T follicular helper cell (primary cell): ENCODE measurements at places on chromosomes 2 and 18.

GRCh38 chr2:97706708-97707345, 6.5 kb upstream of the ZAP70 start:
- no peak for DNase-seq

DNA sequence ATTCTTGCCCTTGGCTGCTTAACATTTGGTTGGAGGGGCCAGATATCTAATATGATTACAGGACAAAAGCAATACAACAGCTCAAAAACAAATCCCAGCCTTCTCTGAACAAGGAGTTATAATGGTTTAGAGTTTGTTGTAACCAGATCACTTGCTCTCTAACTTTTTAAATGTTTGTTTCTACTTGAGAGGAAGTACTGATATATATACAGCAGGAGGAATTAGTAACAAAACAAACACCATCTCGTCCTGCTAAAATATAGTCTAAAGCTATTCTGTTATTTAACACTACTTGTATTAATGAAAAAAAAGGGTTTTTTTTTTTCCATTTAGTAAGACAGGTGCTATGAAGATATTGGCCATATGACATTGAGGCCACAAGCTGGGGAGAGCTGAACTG, 60.9 kb upstream of the TMEM17 start:
- DNase-seq = no peak

GRCh38 chr2:213021971-213022899, 129.2 kb downstream of the IKZF2 start:
- no peak for DNase-seq

DNA sequence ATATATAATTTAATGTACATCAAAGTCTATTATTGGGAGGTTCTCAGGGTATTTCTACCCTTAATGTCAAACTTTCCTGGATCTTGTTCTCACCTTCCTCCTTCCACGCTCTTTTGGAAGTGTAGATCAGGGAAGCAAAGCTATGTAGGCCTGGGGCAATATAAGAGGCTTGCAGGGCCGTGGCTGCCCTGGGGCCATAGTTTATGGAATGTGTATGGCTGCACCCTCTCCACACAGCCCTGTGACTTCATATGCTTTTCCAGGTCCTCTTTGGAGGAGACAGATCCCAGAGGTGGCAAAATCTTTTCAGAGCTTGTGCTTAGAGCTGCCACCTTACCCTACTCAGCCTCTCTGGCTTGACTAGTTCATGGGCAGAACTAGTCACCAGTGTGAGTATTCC, 82.9 kb downstream of the PLB1 start:
- no peak for DNase-seq

- DNase-seq = no peak
These were observed at the start of gene SPHKAP for GRCh38 chr2:228181098-228182019. TSS of gene SPHKAP (minus strand) at chr2:228181687. CDS start at chr2:228181598, 89 bp downstream.

DNA sequence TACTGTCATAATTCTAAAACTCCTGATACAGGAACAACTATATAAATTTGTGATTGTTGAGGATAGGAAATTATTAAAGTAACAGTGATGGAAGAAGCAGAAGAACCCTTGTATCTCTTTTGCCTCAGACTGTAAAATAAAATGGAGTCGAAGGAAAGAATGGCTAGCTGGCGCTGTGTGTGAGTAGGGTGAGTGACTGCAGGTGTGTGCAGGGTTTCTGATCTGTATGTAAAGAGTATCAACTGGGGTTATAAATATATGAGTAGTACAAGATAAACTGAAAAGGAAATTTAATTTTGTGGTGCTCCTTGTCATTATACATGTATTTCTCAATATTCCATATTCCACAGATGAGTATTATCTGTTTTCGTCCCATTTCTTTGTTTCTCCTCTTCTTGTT, 15.2 kb downstream of the POLI start:
- DNase-seq = no peak

GRCh38 chr18:38868757-38869156, 1303.2 kb upstream of the CELF4 start:
- no peak for DNase-seq

DNA sequence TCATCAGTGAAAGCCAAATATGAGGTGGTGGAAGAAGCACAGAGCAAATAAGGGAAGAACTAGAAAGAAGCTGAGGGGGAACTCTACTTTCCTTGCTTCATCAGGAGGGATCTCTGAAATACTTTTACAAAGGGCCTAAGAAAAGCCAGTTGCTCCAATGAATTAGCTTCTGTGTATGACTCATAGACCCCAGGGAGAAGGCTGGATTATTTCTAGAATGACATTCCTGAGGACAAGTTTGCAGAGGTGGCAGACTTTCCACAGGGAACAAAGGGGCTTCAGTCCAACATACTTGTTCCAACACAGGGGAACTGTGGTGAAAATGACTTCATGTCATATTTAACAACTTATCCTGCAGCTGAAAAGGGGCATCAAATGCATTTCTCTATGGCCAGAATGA, 29.0 kb downstream of the DOK1 start:
- DNase-seq = no peak

GRCh38 chr18:1573732-1574131, 669.1 kb downstream of the ADCYAP1 start:
- DNase-seq = no peak

GRCh38 chr2:144304202-144304601, 215.7 kb downstream of the ZEB2 start:
- no peak for DNase-seq

DNA sequence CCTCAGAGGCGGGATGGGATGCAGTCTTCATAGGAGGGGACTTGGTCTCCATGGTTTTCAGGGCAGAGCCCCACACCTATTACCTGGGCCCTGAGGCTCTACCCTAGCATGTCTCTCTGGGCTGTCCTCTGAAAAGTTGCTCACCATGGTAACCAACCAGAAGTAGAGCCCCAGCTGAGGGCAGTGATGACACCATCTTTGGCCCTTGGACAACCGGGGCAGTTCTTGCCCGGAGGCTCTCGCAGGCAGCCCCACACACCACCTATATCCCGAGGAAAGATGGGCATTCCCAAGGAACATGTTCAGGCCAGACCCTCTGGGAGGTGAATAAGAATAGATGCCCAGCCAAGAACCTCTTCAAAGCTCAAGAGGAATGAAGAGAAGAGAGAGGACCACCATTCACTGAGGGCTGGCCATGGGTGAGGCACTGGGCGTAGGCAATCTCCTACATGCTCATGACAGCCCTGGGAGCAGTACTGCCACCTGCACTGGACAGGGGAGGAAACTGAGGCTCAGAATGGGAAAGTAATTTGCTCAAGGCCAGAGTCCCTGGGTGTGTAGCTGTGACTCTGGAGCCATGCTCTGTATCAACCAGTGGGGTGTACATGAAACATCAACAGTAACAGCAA, 72.5 kb downstream of the HS1BP3 start:
- no peak for DNase-seq

- no peak for DNase-seq
These were observed 65.1 kb upstream of the STAM2 start for GRCh38 chr2:152240559-152241231.
